KG1 (cell line): ENCODE measurements at places on chromosomes 2 and 18.

DNA sequence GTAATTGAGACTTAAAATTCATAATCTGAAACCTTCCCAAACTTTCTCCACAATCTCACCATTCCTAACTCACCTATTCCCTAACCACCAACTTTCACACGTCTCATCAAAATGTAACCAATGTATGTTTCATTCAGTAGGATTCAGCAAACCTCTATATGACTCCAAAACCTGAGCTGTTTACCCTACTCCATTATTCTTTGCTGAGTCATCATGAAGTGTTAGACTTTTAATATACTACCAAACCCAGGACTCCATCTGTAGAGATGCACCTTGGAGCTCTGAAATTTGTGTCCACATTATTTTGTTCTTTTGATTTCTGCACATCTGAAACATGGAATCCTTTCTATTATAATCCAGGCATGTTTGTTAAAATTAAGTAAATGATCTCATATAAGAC lies 727.0 kb upstream of the PIK3C3 start:
- DNase-seq = no peak

DNA sequence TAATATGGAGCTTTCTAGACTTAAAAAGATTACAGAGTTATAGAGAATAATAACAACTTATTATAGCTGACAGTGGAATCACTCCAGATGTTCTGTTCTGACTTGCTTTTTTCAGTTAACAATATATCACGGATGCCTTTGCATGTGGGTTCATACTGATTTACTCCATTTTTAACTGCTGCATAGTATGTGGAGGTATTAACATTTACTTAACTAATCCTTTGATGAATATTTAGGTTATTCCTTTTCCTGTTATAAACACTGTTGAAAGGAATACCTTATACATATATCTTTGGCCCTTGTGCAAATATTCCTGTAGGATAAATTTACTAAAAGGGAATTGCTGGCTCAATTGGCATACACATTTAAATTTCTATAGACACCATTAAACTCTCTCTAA lies 33.1 kb upstream of the ZFP36L2 start:
- no peak for DNase-seq

GRCh38 chr18:71011389-71011788 lies 722.5 kb downstream of the SOCS6 start:
- no peak for DNase-seq

GRCh38 chr2:31433541-31433940 lies 19.0 kb upstream of the XDH start:
- DNase-seq = no peak

DNA sequence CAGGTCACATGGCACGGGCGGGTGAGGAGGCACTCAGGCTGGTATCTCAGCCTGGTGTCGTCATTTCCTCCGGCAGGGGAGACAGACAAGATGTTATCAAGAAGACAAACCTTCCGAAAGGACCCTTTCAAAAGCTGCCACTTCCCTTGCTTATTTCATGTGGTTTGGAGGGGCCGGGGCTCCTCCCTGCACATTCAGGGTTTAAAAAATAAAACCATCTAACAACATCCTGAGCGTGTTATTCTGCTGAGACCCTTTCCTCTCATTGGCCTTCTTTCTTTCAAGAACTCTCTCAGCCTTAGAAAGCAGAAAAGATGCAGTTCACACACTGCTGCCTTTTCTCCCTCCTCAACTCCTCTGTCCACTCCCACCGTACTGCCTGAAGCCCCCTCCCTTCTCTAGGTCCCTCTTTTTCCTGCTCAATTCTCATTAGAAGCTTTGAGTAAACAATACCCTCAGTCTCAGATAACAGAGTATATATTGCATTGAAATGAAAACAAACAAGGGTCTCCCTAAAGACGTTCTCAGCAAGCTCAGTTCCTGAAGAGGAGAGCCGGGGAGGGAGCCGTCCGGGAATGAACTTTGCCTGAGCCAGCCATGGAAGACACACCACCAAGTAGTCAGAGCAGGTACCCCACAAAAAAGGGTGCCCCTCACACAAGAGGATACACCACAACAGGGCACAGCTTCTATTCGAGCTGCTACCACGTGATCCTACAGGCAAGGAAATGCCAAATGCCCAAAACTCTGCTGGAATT lies 9.7 kb downstream of the SMAD7 start:
- DNase-seq = no peak

DNA sequence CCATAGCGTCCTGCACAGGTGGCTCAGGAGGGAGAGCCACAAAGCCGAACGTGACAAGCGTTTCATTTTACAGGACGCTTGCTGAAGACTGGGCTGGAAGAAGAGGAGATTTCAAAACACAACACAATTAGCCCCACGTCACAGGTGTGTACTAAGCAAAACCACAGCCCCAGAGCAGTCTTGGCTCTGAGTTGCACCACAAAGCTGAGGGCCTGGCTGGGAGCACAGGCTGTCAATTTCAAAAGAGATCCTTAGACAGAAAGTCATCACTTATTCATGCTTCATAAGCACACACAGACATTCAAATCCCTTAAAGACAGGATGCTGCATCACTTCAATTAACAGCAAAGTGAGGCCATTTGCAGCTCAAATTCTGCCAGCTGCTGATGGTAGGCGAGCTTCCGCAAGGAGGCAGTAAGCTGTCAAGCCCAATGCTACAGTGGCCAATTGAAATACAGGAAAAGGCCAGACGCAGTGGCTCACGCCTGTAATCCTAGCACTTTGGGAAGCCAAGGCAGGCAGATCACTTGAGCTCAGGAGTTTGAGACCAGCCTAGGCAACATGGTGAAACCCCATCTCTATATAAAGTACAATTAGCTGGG lies 79.6 kb downstream of the SKA1 start:
- no peak for DNase-seq

- DNase-seq = no peak
Measured at GRCh38 chr2:223262946-223263345, 211.0 kb downstream of the KCNE4 start.

DNA sequence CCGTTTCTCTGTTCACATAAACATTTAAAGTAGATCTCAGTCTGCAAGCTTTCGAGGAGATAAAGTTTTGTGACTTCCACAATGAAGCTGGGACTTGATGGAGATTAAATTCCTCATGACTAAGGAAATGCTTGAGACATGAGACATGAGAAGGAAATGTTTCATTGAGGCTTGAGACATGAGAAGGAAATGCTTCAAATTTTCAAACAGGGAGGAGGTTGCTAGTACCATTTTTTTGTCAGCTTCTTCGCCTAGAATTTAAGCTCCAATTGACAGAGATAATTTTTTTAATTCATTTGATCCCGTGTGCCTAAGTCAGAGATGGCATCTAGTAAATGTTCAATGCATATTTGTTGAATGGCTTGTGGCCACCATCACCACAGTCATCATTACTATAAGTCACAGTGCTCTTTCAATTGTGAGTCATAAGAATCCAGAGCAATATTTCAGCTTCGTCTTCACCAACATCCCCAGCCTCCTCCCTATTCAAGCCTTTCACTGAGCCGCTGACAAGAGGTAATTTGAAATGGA lies 543 bp upstream of the MARCHF4 start:
- no peak for DNase-seq

- DNase-seq = no peak
Measured at GRCh38 chr2:99935662-99936061, 206.7 kb downstream of the AFF3 start.

- DNase-seq = no peak
Measured at GRCh38 chr18:35789543-35789942, 182.9 kb upstream of the RMP24 start.

DNA sequence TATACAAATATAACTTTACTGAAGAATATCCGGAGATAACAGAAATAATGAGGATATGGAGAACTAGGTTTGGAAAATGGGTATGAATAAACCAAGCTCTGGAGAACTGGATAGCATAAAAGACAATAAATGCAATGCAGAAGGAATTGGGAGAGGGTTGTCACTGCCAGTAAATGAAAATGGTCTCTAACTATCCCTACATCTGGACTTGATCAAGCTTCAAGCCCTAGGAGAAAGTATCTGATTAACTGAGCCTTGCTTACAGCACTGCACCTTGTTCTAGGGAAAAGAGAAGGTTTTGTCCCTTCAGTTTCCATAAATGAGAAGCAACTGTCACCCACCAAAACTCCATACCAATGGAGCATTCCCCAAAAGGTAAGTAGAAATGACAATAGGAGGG lies 514.6 kb upstream of the ZEB2 start:
- no peak for DNase-seq

DNA sequence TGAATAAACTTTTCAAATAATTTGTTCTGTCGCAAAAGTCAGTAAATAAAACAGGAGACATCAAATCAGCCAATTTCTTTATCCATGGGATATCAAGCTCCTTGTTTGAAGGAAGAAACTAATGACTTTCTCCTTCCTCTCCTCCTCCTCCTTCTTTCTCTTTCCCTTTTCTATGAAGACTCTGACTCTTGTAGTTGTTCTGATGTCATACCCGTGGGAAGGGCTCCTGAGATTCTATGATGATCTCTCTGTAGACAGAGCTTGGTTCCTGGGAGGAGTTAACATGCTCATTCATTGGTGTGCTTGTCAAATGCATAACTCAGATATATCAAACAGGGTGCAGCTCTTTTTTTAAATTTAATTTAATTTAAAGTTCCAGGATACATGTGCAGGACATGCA lies 118.7 kb upstream of the KCTD1 start:
- DNase-seq = no peak

- DNase-seq = no peak
Measured at GRCh38 chr2:36165132-36165531, 190.4 kb upstream of the CRIM1 start.

- no peak for DNase-seq
Measured at GRCh38 chr18:44411976-44412375, 268.7 kb upstream of the SETBP1 start.

DNA sequence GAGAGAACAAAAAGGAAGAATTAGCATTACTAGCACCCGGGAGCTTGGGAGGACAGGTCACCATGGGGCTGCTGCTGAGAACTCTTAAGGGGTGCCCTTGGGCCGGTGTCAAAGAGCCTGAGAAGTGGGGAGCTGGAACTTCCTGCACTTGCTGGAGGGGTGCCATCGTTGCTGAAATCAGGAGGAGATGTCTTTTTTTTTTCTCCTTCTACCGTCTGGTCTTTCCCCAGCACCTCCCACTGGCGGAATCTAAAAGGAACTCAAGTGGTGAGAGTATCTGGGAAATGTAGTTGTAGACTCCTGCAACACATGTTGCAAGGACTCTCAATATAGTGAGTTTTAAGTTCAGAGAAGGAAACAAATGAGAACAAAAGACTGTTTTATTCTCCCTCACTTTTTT lies 6.1 kb upstream of the AMMECR1L start:
- no peak for DNase-seq

- DNase-seq = no peak
Measured at GRCh38 chr2:24930768-24931167, 10.7 kb upstream of the ADCY3 start.

DNA sequence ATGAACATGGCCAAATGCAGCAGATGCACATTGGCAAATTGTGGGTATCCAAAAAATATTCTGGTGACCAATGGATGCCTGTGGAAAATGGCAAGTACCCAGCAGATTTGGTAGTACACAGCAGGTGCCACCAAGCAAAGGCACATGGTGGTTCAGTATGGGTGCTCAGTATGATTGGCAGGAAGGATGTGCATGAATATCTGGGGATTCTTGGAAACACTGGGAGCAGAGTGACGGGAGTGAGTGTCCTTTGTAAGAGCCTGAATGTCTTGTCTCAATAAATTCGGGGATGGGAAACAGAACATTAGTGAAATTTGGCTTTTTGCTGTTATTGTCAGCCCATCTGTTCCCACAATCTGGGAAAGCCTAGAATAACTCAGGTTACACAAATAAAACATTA lies 36.8 kb upstream of the ACADL start:
- no peak for DNase-seq

GRCh38 chr2:187360286-187360685 lies 87.8 kb downstream of the CALCRL start:
- DNase-seq = no peak

GRCh38 chr2:231161252-231161839 lies 36.5 kb upstream of the HTR2B start:
- no peak for DNase-seq

DNA sequence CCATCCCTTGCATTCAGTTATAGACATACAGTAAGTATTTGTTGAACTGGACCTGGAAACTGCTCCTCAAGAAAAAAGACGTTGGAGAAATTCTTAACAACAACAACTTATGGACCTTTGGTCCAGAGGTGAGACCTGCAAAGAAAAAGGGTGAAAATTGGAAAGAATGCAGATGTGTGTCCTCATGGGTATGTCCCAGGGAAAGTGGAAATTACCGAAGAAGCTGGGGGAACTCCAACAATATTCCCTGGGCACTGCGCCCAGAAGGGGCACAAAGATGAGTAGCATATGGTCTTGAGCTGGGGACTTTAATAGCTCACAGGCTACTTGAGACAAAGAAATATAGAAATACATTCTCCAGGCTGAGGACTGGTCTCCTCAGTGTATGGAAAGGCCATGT lies 35.5 kb upstream of the YWHAQ start:
- DNase-seq = no peak

- DNase-seq = no peak
Measured at GRCh38 chr2:74985978-74986609, 27.7 kb downstream of the POLE4 start.

GRCh38 chr18:69838620-69839411 lies 108.9 kb downstream of the CD226 start:
- no peak for DNase-seq

GRCh38 chr18:77108821-77109647 lies 23.5 kb downstream of the MBP start:
- DNase-seq = no peak

DNA sequence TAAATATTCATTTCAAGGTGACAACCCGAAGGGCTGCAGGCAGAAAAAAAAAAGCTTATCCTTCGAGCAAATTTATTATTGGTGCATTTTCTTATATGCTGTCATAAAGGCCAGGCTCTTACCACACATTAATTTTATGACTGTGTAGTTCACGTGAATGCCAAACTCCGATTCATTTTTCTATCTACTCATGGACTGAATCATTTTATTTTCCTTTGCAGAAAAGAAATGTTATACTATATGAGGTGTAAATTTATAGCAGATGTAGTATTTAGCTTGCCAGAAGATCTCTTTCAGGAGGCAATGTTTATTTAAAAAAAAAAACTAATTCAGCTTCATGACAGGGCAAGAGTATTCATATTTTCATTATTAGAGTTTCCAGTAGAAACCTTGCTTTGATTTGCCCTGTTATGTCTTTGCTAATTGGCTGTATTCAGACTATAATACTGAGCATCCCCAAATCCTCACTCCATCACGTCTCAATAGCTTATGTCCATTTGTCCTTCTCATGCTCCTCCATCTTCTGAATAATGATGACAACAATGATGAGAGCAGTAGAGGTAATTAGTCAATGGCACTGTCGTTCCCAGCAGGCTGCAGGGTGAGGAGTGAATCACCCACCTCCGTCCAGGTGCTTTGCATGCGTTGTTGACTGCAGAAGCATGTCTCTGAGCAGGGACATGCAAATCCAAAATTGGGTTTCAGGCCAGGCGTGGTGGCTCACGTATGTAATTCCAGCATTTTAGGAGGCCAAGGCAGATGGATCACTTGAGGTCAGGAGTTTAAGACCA lies 101.1 kb upstream of the RAB12 start:
- no peak for DNase-seq

- no peak for DNase-seq
Measured at GRCh38 chr2:11553661-11554398, 20.0 kb downstream of the GREB1 start.
